Activated CD4-positive, alpha-beta T cell treated with anti-CD3 and anti-CD28 coated beads, Interleukin-2, amount 50 U/mL, for 4 hours (primary cell): ENCODE measurements at places on chromosomes 6 and 20.

- DNase-seq = no peak
Measured at GRCh38 chr6:128554302-128554701, 33.9 kb upstream of the PTPRK start.

- DNase-seq = no peak
Measured at GRCh38 chr6:143689852-143690251, 12.1 kb downstream of the PHACTR2 start.

DNA sequence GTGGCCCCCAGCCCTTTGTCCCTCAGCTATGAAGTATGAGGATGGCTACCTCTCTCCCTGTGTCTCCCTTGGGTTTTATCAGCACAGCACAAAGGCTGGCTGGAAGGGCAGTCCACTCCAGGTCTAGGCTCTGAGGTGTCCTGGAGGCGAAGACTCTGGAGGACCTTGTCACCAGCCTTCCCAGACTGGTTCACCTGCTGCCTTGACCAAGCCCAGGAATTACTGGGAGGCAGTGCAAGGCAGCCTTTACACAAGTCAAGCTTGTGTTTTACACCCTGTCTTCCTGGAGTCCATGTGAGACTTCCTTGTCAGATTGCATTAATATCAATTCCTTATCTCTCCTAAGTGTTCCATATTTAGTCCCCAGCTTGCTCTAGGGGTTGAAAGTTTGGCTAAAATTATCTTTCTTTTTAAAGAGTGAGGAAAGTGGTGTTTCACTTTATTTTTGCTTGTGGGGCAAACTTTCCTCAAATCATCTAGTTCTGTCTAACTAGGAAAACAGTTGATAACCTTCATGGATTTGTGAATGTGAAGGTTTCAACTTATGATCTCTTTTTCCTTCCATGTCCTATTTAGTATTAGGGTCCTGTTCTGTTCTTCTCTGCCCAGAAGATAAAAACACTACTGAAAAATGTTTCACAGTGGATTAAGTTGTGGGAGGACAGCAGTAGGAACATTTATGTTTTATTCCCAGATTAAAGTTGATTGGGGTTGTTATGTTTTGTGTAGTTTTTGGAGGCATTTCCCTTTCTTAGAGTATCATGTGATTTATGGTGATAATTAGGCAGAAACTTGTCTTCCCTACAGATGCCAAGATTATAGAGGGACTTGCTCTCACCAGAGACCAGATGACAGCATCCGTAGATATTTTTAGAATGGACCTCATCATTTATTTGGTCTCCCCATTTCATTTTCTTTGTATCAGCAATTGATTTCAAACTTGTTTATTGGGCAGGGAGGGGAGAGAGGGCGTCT lies 114.8 kb downstream of the FOXO3 start:
- no peak for DNase-seq

- DNase-seq = no peak
Measured at GRCh38 chr6:33839399-33840047, 35.7 kb upstream of the MLN start.

- no peak for DNase-seq
Measured at GRCh38 chr6:699319-699718, 6.4 kb upstream of the EXOC2 start.

DNA sequence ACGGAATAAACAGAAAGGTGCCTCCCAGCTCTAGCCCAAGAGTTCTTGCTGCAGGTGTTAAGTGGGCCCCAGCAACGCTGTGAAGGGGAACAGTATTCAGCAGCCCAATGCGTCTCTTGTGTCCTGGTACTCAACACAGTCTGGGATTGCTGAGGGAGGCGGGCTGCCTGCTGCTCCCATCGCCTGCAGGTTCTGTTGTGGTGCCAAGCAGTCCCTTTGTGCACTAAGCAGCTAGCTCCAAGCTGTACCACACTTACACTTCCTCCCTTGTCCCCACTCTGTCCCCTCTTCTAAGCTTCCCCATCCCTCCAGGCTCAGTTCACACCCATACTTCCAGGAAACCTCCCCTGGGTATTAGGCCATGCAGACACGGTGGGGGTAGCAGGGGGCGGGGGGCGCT lies 92.7 kb downstream of the AGPAT4 start:
- no peak for DNase-seq

DNA sequence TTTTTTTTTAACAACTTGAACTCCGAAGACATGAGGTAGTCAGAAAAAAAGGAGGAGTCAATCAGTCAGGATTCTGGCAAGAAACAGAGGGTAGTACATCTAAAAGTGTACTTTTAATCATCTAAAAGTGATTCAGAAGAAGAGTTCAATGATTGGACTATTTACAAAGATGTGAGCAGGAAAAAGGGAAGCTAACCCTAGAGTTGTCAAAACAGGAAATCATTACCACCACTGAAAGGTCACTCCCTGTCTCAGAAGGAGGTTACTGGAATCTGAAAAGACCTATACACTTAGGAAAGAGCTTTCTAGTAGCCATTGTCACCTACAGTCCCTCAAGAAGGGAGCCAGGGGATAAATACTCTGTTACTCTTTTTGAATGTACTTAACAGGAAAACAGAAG lies 16.7 kb upstream of the LMBRD1 start:
- no peak for DNase-seq

DNA sequence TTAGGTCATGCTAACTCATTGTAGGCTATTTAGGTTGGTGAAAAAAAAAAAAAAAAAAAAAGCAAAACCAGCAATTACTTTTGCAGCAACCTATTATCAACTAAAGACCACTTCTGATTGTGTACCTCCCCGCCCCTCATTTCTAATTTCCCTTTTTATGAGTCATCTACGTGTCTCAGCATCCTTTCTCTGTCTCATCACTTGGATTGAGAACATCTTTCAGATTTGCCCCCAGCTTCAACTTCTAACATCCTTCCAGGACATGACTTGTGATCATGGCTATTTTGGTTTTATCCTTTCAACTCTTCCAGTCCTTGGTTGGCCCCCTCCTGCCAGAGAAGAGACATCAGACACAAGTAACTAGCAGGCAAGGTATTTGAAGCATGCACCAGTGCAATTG lies 156.7 kb upstream of the CCN2 start:
- no peak for DNase-seq

- DNase-seq = no peak
Measured at GRCh38 chr6:74785236-74785635, 420.6 kb downstream of the COL12A1 start.

DNA sequence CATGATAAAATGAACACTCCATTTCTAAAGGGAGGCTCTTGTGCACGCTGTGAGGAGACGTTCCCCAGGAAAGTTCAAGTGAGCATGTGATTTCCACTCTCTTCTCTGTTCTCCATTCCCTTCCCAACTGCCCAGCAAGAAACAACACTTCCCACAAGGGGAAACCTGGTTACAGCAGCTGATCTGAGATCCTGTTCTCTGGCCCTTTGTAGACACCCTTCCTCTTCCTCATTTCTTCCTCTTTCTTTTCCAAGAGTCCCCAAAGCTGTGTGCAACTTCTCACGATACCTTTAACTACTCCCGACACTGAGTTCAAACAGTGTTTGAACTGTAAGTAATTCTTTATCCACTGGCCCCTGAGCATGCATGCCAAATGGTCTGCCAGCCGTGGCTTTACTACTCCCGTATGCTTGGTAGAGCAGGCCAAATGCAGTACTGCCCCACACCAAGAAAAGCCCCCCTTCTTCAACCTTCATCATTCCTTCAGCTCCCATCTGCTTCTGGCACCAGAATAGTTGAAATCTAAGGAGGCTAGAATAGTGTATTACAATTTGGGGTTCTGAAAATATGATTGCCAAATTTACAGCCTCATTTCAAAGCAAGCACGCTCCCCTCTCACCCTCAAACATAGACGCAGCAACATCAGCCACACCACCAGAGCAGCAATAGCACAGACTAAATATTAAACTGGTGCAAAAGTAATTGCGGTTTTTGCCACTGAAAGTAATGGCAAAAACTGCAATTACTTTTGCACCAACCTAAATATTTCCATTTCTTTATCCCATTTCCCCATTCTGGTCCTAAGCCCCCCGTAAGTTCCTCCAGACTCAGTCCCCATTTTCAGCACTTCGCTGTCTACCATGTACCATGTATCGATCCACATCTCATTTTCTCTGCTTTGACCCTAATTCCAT lies 4.3 kb downstream of the HLA-DMB start:
- DNase-seq = no peak

DNA sequence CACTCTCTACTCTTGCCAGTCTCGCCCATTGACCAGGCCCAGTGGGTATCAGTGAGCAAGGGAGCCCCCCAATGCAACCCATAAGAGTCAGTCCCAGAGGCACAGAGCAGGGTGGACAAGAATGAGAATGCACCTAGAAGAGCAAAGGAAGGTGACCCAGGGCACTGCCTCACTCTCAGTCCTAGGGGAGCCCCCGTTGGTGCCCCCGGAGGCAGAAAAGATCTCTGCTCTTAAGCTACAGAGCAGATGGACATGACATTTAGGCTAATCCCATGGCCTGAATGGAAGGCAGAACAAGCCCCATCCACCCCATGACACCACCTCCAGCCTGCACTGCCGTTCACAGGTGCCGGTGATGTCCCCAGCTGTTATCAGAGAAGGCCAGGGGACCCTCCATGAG lies 50.7 kb upstream of the PLEKHG1 start:
- no peak for DNase-seq

DNA sequence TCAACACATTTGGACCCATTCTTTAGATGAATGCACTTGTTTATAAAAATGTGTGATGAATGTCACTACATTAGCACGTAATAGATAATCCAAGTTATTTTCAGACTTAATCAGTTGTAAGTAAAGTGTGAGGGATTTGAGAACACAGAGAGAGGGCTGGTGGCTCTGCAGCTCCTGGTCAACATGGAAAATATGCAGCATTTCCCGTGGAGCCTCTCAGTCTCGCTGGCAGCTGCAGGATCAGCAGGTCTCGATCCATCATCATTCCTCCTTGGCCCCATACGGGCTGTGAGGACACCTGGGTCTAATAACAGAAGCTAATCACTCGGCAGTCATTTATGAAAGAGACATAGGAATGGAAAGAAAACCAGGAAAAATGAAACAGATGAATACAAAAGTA lies 390.2 kb downstream of the PRKN start:
- DNase-seq = no peak

GRCh38 chr6:11604215-11604614 lies 66.7 kb downstream of the TMEM170B start:
- DNase-seq = no peak

DNA sequence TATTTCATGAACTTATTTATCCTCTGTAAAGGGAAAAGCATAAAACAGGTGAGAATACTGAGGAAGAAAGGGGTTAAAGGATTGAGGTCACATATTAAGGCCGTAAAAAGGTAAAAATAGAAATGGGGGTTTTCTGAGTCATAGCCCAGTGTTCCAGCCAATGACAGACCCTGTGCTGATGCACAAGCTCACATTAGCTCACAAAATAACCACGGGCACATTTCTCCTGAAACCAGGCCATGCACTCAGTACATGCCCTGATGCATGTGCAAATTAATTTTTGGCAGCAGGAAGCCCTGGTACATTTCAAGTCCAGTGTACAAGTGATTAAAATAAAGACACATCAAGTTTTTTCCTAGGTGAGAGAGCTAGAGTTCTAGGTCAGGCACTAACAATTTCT lies 194.4 kb downstream of the TMEM200A start:
- DNase-seq = no peak

DNA sequence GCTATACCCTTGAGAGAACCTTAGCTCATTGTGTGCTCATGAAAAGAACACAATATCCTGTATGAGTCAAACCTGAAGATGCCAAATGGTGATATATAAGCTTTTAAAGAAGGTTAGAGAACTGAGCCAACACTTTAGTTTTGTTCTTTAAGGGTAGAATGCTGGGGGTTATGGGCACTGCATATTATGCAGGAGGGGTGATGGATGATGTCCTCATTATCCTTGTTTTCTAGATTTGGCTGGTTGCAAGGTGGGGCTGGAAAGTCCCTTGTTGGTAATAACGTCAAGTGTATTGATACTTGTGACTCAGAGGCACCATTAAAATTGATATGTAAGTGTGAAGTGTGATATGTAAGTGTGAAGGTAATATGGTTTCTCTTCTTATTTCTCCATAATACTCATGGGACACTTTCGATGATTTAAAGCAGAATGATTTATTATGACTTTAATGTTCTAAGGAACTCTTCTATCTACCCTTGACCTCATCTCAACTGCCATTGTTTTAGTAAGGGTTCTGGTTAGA lies 113.7 kb upstream of the DTNBP1 start:
- no peak for DNase-seq

- no peak for DNase-seq
Measured at GRCh38 chr6:161624111-161624510, 350.2 kb upstream of the AGPAT4 start.

- no peak for DNase-seq
Measured at GRCh38 chr6:133886104-133886775, 2.7 kb upstream of the TCF21 start.

DNA sequence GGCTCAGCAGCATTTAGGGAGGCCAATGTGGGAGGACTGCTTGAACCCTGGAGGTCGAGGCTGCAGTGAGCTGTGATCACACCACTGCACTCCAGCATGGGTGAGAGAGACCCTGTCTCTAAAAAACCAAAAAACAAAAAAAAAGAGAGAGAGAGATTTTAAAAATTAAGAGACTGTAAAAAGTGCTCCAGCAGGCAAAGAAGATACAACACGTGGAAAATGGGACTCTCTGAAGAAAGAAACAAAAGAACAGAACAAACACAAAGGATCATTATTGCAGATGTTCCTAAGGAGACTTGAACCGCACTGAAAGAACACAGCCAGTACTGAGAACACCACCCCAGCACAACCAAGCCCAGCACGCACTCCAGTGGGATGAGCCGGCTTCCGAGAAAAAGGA lies 74.2 kb downstream of the TAF4 start:
- DNase-seq = no peak

- DNase-seq = no peak
Measured at GRCh38 chr6:67933278-67933677, 701.8 kb upstream of the ADGRB3 start.

GRCh38 chr6:11734861-11735613 lies 43.6 kb downstream of the ADTRP start:
- no peak for DNase-seq

DNA sequence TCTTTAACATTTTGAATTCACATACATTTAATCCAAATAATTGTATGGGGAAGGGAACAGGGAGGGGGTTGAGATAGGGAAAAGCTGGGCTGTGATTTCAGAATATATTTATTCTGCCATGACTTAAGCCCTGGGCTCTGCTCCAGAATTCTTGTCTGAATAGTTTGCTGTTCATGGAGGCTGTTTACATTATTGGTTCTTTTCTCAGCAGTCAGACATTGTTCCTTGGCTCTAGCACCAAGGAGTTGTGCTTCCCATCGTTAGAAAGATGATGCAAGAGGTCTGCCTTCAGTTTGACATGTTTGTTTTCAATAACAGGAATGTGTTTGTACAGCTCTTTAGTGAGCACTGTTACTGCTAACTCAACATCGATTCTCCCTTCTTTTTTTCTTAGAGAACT lies 198.8 kb upstream of the CDYL start:
- DNase-seq = no peak

- DNase-seq = no peak
Measured at GRCh38 chr6:7389162-7389450, 436 bp downstream of the CAGE1 start.

- peak; percentile 22 for DNase-seq
Measured at GRCh38 chr6:11324453-11325015, 92.1 kb upstream of the NEDD9 start.

DNA sequence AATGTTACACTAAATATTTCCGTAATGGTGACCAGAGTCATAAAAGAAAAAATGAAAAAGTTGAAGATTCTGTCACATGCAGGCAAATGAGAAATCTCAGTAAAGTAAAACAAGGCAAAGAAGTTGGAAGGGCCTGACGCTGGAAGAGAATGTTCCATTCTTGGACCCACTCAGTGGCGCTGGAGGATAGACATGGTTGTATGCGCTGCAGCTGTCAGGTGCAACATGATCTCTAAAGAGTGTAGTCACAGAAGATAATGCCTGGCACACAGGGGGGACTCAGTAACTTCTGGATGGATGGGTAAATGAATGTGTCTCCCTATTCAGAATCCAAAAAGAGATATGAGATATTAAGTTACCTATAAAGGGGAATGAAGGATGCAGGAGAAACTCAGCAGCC lies 116.3 kb downstream of the FAXC start:
- DNase-seq = no peak
